Stimulated activated CD8-positive, alpha-beta memory T cell treated with anti-CD3 and anti-CD28 coated beads, Interleukin-15, amount 100 ng/mL, for 24 hours (primary cell): ENCODE measurements at places on chromosomes 12 and 14.
A peak's percentile ranks its signal among the peaks of the same experiment; 100 is the strongest.

DNA sequence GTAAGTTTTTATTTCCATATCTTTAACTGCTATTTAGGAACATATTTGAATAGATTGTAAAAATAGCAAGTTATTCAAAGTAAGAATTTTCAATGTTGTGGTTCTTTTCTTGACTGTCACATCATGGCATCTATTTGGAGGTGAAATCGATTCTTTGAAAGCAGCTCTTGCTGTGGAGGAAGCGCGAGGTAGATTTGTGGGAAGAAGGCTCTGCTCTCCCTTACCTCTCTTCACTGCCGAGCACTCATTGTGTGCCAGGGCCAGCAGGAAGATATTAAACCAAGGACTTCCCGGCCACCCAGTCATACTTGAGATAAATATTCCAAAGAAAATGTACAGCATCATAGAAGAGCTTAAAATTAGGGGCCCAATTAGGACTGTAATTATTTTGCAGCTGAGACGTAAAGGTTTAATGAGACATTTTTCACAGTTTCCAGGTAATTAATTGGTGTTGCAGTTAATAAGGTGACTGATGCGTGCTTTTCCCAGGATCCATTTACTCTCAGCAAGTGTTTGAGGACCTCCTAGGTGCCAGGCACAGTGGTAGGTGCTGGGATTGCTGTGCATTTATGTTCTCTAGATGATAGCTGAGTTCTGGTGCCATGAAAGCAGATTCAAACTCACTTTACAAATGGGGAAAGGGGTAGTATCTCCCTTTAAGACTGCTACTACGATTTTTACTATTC lies 89.2 kb upstream of the DYNC1H1 start:
- DNase-seq = no peak

DNA sequence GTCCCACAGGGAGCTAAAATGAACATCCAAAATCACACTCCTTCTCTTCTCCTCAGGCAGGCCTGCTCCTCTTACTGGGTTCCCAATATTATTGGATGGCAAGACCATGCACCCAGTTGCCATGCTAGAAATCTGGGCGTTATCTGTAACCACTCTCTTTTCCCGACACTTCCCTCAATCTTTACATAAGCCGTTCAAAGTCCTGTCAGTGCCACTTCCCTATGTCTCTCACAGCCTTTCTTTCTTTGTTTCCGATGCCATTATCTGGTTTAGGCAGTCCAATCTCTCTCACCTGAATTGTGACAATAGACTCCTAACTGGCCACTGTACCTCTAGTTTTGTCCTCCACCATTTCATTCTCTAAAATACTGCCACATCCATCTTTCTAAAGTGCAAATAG lies 24.1 kb downstream of the SNRPF start:
- DNase-seq = no peak

GRCh38 chr14:105072892-105073719 lies 7.9 kb upstream of the GPR132 start:
- DNase-seq = no peak

GRCh38 chr12:123472438-123472849 lies 14.5 kb downstream of the SNRNP35 start:
- DNase-seq = no peak

DNA sequence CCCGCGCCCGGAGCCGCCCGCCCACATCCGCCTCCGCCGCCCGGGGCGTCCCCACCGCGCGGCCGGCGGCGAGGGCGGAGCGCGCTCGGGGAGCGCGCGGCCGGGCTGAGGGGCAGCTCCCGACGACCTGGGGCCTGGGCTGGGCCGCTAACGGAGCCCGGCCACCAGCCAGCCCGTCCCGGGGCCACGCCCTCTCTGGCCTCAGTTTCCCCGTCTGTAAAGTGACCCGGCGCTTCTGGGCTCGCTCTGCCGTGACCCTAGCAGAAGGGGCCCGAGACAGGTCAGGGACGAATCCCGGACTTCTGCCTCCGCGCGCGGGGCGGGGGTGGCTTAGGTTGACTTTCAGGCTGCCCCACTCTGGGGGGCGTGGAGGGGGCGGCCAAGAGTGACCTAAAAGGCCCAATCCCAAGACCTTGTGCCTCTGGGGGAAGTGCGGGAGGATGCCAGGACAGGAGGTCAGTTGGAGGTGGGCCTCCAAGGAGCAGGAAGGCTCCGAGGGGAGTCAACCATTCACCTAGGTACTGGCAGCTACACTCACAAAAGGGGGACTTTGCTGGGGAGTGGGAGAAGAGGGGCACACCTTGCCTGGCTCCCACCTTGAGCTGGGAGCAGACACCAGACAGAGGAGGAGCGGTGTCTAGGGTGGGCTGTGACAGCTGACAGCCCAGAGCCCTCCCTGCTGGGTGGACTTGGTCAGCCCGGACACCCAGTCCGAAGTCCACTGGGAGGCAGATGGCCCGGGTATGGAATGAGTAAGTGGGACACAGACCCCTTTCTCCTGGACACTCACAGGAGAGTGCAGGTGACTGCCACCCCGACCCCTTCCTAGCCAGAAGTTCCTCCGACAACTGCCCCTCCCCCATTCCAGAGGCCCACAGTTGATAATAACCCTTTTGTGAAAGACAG lies 486 bp upstream of the AKT1 start:
- peak; percentile 36 for DNase-seq

GRCh38 chr12:89276860-89277259 lies 75.4 kb downstream of the DUSP6 start:
- no peak for DNase-seq

DNA sequence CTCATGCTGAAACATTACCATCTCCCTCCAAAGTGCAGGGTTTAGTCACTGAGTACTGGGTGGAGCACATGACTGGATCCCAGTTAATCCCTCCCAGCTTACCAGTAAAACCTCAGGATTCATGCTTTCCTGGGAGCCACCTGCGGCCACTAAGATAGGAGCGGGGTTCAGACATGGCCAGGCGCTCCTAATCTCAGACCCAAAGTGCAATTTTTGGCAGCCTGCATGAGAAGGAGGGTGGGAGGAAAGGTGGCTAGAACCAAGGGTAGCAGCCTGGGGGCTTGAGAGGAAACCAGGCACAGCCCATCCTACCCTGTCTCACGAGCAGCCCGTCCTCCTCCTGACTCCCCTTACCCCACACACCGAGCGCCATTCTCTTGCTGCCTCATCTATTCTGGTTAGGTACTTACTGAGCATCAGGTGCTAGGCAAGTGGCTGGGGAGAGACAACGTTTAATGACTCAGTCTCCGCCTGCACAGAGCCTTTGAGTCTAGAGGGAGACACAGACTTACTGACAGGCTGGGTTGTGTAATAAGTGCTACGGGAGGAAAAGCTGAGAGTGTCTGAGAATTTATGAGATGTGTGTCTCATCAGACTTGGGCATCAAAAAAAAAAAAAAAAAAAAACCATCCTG lies 9.9 kb downstream of the GPRC5A start:
- no peak for DNase-seq

DNA sequence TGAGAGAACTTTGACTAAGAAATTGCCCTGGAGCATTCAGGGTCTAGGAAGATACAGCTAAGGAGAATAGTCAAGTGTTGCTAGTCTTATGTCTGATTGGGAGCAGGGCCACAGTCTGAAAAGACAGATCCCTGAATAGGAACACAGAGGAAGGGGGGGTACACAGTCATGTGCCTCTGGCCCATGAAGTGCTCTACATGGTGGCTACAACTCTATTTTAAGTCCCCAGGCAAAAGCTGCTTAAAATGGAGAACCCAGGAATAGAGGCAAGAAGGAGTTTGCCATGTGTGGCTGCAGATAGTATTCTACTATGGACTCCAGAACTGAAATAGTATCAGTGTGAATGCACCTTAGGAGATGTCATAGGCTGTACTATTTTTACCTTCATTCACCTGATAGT lies 118.0 kb upstream of the NPAS3 start:
- no peak for DNase-seq

DNA sequence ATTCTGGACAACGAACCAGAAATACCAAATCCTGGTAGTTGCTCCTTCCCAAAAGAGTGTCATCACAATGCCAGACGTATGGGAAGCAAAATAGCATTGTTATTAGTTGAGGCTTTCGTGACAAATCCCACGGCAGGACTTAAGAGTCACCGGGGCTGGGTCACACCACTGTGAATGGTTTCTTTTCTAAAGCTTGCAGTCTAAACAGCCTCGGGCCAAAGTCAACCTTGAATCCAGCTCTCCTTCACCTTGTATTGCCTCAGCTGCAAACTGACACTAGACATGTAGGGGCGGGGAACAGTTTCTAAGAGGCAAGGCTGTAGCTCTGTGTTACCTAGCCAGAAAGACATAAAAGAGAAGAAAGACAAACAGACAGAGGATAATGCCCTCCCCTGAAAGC lies 734.8 kb downstream of the MED13L start:
- no peak for DNase-seq
